T-helper 9 cell (primary cell): ENCODE measurements at places on chromosomes 4 and X.

GRCh38 chr4:115781528-115782146, 668.2 kb upstream of the NDST4 start:
- DNase-seq, result no peak

DNA sequence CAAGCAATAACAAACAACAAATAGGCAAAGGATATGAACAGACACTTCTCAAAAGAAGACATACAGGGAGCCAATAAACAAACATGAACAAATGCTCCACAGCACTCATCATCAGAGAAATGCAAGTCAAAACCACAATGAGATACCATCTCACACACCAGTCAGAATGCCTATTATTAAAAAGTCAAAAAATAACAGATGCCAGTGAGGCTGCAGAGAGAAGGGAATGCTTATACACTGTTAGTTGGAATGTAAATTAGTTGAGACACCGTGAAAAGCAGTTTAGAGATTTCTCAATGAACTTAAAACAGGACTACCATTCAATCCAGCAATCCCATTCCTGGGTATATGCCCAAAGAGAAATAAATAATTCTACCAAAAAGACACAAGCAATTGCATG, 129.8 kb upstream of the MAGEB2 start:
- DNase-seq, result no peak

DNA sequence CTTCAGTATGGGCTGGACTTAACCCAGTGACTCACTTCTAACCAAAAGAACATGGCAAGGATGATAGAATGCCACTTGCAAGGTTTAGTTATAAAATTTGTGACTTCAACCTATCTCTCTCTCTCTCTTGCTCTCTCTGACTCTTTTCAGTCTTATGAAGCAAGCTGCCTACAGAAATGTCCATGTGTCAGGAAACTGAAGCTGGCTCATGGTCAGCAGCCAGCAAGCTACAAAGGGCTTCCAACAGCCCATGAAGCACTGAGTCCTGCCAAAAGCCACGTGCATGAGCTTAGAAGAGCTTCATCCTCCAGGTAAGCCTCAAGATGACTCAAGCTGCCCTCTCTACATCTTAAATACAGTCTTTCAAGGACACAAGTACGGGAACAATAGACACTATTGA, 100.3 kb downstream of the HS3ST1 start:
- no peak for DNase-seq

DNA sequence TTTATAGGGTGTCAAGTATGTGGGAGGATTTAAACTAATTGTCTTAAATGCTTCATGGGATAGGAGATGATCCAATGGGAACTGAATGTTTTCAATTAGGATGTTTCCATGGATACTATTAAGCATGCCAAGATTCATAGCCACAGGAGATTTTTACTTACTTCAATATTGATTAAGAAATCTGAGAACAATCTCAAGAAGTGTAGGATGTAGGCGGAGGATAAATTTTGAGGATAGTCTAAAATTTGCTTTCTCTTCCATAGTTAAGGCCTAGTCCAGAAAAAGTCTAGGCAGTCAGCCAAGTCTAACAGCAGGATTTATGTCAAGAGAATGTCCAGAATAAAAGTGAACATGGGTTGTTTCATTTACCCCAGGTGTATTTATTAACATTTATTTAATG, 32.8 kb downstream of the REPS2 start:
- no peak for DNase-seq

DNA sequence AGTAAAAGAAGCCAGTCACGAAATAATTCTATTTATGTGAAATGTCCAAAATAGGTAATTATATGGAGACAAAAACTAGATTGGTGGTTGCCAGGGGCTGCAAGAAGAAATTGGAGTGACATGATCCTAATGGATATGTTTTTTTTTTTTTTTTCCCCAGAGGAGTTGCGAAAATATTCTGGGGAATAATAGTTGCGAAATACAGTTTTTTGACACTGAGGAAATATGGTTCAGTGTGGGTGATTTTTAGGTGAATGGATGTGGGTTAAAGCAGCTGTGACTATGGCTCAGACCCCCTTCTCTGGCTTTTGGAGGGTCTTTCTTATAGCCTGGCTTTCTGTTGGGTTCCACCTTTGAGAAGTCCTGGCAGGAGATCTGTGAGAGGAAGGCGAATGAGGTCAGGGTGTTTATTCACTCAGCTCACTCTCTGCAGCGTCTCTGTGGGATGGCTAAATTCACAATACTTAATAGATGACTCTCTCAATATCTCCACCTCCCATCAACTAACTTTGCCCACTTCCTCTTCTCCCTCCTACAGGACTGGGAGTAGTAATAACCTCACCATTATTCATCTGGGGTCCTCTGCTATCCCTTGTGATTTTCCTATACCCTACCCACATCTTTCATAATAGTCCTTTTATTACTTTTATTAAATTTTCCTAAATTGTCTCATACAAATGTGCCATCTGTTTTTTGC, 15.3 kb upstream of the RAB9B start:
- DNase-seq, result no peak

DNA sequence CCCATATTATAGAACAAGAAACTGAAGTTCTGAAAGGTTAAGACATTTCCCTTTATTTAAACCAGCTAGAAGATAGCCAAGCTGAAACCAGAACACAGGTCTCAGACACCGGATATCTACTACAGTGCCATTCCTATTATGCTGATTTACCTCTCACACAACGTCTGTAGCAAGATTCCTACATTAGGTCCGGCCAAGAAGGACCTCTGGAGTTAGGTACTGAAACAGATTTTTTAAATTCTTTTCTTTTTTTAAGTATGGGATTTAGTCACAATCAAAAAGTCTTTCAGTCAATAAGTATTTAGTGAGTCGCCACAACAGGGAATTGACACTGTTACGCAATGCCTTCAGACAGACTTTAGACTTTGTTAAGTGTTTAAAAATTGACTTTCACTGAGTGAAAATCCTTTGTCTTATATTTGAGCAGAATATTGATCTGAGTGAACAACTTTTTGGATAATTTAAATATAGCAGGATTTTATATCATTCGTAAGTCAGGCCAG, 26.5 kb upstream of the SPANXN4 start:
- no peak for DNase-seq

- DNase-seq, result no peak
Measured at GRCh38 chr4:6476893-6477292, 4.5 kb upstream of the PPP2R2C start.

DNA sequence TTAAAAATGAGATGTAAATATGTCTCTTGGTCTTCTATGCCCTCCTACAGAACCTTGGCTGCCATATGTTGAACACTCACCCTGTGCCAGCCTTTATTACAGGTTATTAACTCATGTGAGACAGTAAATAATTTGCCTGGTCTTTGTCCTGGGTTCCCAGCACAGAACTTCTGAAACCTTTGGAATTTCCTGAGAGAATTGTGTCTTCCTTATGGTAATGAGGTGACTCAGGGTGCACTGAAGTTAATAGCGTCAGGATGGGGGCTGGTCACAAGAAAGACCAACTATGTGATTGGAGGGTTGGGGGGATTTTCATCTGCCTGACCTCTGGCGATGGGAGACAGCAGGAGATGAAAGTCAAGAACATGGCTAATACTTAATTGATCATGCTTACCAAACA, 289.8 kb upstream of the STS start:
- DNase-seq, result no peak

GRCh38 chr4:101784957-101785356, 5.6 kb upstream of the BANK1 start:
- DNase-seq, result no peak

- no peak for DNase-seq
Measured at GRCh38 chrX:9302381-9302780, 162.5 kb upstream of the TBL1X start.

- DNase-seq, result no peak
Measured at GRCh38 chr4:3712936-3713335, 53.2 kb upstream of the ADRA2C start.

GRCh38 chr4:114911111-114911510, 202.3 kb downstream of the NDST4 start:
- no peak for DNase-seq
